ENCODE measurements at places on chromosomes 3 and 15. TPM values are rescaled to one million over a fixed set of nuclear protein-coding genes. Genes with fewer than 3 reads are reported as not detected.

CLDN18 gene
- total RNA-seq, result 0.11 TPM

- DNase-seq, result no peak
Observed at GRCh38 chr3:29338377-29338776, 57.5 kb downstream of the RBMS3 start.

GRCh38 chr15:101444807-101445508 is 44.5 kb downstream of the PCSK6 start:
- no peak for DNase-seq

- no peak for DNase-seq
Observed at GRCh38 chr3:184347321-184348056, 10.1 kb downstream of the FAM131A start.

- no peak for DNase-seq
Observed at GRCh38 chr3:86890741-86891396, 100.1 kb downstream of the VGLL3 start.

- no peak for DNase-seq
Observed at GRCh38 chr3:104992676-104993075, 374.0 kb upstream of the ALCAM start.

- DNase-seq, result no peak
Observed at GRCh38 chr15:93066834-93067648, 22.0 kb downstream of the RGMA start.

GRCh38 chr3:105801397-105801796 is 67.4 kb downstream of the CBLB start:
- no peak for DNase-seq

All from colonic mucosa (tissue), 4 donors.